Stimulated activated CD4-positive, alpha-beta T cell treated with anti-CD3 and anti-CD28 coated beads, Interleukin-15, amount 100 ng/mL, for 1 hour (primary cell): ENCODE measurements at places on chromosomes 7 and 10.

DNA sequence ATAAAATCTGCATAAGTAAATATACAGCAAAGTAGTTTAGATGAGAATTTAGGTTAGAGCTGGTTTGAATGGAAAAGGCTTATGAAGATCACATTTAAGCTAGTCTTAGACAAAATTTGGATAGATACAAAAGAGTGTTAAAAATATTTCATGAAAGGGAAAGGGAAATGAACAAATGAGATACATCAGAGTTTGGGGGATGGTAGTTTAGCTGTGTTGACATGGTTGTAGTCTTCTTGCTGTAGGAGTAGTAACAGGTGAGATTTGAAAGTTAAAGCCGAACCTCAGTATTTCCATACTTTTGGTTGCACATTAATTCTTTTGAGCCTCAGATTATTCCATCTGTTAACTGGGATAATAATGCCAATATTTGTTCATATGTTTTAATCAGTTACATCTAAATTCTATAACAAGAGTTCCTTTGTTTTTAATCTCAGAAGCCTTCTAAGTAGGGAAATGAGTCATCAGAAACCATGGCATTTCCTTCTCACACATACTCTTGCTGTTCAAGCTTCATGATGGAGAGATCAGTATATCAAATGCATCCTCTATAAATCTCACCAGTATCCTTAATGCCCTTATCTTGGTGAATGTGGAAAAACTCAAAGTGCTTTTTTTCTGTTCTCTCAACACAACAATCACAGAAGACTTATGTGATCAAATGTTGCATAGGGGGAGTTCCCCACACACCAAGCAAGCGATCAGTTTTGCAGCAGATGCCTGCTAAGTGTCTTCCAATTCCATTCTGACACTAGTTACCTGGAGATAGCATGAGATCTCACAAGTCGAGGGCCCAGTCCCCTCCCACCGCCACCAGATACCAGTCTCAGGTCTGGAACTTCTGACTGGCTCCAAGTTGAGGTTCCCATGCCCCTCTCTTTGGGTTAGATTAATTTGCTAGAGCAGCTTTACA is 84.7 kb downstream of the MAPK8 start:
- no peak for DNase-seq

- no peak for DNase-seq
Observed at GRCh38 chr10:89242345-89242684, 9.3 kb downstream of the LIPA start.

GRCh38 chr7:157021071-157021870 is 10.8 kb upstream of the MNX1 start:
- DNase-seq: no peak

- DNase-seq: no peak
Observed at GRCh38 chr10:97919012-97919411, 69.4 kb downstream of the GOLGA7B start.

DNA sequence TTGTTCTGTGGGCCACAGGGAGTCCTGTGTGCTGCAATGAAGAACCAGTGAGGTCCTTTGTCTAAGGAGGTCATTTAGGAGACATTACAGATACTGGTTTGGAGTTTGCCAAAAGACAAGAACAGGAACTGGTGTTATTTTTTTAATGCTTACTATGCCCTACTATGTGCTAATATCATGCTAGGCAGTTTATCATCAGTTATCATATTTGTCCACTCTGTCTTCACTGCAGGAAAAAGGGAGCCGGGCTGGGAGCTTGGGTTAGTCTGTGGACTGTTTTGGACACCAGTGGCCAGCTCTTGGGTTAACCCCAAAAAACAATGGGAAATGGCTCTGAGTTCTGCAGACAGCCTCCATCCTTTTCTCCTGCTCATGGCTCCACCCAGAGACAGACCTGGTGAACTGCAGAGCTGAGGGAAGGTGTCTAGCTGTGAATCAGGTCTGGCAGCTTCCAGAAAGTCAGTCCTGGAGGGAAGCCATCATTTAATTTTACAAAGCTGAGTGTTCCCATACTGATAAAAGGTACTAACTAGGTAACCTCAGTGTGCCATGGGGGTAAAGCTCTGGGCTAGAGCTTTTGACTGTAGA is 101.2 kb upstream of the ZNF746 start:
- DNase-seq: no peak

GRCh38 chr10:59237775-59238174 is 61.3 kb downstream of the PHYHIPL start:
- DNase-seq: no peak

GRCh38 chr10:12459762-12460161 is 110.4 kb downstream of the CAMK1D start:
- no peak for DNase-seq

GRCh38 chr7:137266764-137267163 is 76.8 kb downstream of the PTN start:
- DNase-seq: no peak

- DNase-seq: no peak
Observed at GRCh38 chr7:98303906-98304305, 22.4 kb downstream of the BRI3 start.

GRCh38 chr7:155007947-155008346 is 5.0 kb upstream of the PAXIP1 start:
- no peak for DNase-seq

GRCh38 chr10:112375721-112376395 is 1.9 kb downstream of the ACSL5 start:
- no peak for DNase-seq

- no peak for DNase-seq
Observed at GRCh38 chr7:50690541-50691011, 92.1 kb downstream of the GRB10 start.

DNA sequence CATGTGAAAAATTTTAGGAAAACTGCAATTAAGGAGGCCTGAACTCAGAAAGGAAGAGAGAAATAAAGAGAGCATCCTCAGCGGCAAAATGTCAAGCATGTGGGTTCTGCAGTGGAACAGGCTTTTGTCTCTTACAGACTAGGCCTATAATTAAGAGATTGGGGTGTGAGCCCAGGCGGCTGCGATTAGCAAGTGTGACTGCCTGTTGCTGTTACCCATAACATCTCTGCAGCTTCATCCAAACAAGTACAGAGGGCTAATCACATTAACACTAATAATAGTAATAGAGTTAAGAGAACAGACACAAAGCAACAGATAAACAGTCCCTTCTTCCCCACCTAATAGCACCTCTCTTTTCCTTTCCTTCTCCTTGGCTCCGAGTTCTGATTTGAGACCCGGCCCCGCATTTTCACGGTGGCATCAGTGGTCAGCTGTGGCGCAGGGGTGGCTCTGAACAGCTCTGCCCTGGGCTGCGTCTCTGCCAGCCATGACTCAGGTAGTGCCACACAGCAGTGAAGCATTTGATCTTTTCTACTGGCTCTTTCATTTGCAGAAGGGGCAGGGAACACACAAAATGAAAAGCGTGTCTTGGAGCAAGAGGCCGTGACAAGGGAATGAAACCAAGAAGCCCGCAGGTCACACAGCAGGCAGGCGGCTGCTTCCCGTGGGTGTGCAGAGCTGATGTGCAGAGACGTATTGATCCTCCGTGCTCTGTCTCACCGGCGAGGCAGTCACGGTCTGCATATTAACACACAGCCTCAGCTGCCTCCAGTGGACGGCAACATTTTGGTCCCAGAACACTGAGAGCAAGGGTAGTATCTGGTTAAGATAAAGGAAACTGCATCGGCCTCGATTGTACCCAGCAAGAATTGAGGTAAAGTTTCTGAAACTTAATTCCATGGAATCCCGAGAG is 103.1 kb downstream of the KLF6 start:
- no peak for DNase-seq

GRCh38 chr10:123150271-123150985 is 2.5 kb downstream of the HMX2 start:
- DNase-seq: no peak
